AG09309 (cell line): ENCODE measurements at places on chromosomes 13 and 19.

DNA sequence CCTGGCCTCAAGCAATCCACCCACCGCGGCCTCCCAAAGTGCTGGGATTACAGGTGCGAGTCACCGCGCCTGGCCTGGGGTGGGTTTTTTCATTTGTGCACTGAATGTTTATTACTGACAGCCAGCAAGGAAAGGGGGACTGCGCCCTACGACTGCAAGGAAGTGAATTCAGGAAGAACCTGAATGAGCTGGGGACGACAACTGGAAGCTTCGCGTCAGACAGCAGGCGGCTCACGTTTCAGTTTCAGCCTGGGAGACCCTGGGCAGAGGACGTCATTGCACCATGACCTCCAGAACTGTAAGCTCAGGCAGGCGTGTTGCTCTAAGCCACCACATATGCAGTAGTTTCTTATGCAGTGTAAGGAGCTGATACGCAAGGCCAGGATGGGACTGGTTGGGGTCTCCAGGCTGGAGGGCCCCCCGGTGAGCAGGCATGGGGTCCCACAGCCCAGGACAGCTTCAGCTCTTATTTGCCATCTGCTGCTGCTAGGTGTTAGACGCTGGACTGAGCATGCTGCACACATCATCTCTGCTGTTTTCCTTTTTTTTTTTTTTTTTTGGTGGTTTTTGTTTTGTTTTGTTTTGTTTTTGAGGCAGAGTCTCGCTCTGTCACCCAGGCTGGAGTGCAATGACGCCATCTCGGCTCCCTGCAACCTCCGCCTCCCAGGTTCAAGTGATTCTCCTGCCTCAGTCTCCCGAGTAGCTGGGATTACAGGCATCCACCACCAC lies 66.6 kb downstream of the GADD45B start:
- no peak for DNase-seq

GRCh38 chr19:21335721-21336120 lies 6.5 kb upstream of the ZNF708 start:
- no peak for DNase-seq

- DNase-seq, result no peak
These were observed 23.9 kb upstream of the ZBTB7A start for GRCh38 chr19:4090356-4091220.

DNA sequence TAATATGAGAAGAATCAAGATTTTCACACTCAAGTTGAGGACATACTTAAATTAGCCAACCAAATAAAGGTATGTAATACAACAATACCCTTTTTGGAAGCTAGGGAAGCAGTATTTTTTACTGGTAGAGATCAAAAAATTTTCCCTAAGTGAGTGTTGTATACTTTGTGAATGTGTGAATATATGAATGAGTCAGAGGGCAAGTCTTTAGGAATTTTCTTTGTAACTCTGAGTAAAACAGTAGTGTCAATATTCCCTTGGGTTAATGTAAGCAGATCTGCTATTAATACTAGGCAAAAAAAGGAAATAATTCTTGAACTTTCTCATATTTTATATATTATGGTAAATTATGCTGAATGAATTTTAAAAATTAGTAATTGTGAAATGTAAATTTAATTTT lies 1161.8 kb upstream of the MIR17HG start:
- no peak for DNase-seq

GRCh38 chr13:86510792-86511191 lies 711.6 kb upstream of the SLITRK6 start:
- DNase-seq, result no peak

GRCh38 chr19:54262470-54262869 lies 5.4 kb upstream of the LILRB5 start:
- DNase-seq, result no peak

DNA sequence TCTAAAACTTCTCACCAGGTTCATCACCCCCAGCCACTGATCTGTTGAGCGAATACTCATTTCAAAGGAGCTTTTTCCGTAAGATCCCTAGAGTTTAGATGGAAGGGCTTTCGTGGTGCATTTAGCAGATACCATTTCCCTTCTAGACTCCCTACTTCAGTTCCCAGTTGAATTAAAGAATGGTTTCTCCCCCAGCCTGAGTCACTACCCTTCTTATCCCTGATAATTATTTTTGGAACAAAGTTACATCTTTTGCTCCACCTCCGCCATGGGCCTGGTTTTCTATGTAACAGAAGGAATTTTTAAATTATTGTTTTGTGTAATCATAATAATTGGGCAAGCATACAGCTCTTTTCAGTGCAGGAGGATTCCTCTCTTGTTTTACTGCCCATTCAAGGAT lies 22.0 kb downstream of the USPL1 start:
- DNase-seq, result no peak

DNA sequence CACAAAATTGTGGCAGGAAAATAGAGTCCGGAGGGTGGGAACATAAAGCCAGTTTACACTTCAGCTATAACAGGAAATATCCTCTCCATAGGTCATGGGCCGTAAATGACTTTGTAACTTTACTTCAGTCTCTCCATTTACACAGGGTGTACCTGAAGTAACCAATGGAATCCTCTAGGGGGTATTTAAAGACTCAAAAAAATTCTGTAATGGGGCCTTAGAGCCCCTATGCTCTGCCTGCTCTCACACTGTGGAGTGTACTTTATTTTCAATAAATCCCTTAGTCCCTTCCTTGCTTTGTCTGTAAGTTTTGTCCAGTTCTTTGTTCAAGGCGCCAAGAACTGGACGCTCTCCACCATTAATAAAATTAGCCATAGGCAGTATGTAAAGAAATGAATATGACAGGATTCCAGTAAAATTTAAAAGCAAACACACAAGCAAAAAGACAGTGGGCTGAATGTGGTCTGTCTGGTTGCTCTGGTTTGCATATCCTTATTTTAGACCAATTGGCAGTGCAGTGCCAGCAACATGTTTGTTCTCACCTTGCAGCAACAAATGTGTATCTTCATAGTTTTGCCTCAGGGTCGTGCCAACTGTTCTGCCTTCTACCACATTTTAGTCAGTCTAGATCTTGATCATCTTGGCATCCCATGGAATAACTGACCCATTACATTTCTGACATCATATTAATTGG lies 801.5 kb upstream of the SPRY2 start:
- DNase-seq, result no peak

GRCh38 chr13:91346062-91346461 lies 1.4 kb upstream of the MIR17HG start:
- no peak for DNase-seq
